Activated naive CD8-positive, alpha-beta T cell treated with anti-CD3 and anti-CD28 coated beads, Interleukin-2, amount 50 U/mL, for 16 hours (primary cell): ENCODE measurements at places on chromosomes 5 and 9.

DNA sequence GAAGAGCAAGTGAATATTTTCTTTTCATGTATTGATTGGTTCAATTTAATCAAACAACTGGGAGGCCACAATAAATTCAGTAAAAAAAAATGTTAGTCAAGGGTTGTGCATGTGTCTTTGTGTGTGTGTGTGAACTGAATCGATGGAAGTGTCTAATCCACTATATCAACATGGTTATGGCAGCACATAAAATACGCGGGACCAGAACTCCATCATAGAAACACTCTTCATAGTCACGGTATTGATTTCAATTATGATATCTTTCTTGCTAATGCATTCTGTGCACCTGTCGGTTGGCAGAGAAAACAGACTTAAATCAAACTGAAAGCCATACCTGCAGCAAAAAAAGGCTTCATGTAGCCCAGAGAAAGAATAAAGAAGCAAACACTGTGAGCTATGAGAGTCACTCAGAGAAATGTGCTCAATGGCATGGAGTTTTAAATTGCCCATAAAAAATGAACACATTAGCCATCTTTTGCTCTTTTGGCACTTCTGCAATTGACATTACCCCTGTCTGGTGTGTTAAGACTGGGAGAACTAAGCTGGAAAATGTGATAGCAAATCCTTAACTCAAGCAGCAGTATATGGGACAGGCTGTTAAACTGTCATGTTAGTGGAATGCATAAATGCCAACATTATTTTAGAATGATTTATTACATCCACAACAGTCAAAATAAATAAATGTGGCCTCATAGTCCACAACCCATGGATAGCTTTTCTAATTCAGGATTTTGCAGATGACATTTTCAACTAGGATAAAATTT is 642.4 kb upstream of the C9orf72 start:
- DNase-seq: no peak

GRCh38 chr9:138104251-138105122 is 226.9 kb downstream of the CACNA1B start:
- DNase-seq: no peak

GRCh38 chr9:38413283-38413682 is 11.0 kb downstream of the IGFBPL1 start:
- DNase-seq: no peak

DNA sequence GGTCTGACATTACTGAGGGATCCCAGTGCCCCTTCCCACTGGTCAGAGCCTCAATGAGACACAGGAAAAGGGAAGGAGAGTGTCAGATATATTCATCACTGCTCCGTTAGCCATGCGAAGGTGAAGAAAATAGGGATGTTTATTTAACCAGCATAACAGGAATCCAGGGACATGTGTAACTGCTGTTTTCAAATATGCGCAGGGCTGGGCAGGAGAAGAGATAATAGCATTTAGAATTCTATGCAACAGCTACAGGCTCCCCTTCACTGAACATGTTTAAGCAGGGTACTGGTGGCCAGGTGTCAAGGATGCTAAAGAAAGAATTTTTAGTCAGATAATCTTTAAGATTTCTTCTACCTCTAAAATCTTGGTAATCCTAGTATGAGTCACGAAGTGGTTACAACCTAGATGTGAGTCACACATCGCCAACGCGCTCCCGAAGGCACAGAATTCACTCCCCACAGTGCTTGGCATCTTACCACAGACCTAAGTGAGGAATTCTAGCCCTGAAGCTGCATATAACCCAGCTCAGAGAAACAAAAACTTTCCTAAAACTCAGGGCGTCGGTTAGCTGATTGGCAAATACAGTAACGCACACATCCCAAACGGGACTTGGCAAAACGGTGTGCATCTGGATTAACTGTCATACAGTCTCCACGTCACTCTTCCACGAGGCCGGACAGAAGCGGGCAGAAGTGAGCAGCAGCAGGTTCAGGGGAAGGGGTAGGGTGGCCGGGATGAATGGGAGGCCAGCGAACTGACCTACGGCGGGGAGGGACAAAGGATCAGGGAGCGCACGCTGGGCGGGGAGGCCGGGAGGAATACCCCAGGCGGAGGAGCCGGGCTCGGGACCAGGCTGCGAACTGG is 1.1 kb downstream of the CTNNAL1 start:
- DNase-seq: no peak

GRCh38 chr9:90815183-90815943 is 13.7 kb downstream of the SYK start:
- DNase-seq: no peak

DNA sequence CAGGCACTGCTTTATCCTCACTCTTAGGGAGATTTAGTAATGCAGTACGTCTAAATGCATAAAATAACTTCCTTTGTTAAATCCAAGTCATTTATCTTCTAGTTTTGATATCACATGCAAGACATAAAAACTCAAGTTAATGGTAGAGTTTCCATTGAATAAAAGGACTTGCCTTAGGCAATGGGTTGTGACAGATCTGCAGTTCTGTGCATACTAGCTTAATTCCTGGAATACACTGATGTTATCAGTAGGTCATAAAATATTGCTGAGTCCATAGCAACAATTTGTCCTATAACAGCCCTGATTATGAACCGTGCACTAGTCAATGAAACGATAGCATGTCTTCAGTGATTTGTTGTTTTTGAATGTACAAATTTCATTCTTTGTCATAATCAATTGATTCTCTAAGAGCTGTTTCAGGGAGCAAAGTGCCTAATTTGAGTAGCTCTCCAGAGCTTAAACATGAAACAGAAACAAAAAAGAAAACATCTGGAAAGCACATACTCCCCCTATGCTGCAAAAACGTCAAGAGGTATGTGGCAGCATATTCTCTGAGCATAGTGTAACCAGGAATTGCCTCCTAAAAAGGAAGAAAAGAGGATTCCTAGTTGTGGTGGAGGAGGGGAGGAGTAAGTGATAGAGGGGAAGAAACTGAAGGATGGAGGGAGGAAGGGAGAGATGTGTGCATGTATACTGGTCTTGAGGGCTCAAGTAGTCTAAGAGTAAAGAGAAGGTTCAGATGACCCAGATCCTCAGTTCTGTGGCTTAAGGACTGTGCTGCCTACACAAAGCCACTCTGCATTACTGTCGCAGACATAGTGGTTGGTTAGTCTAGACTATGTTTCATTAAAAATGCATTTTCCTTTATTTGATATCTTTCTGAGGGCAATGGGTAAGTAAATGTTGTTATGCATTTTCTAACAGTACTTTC is 589.2 kb downstream of the PRR16 start:
- DNase-seq: no peak

GRCh38 chr5:77163453-77163852 is 47.0 kb upstream of the PDE8B start:
- no peak for DNase-seq

GRCh38 chr5:52998552-52999313 is 9.6 kb downstream of the ITGA2 start:
- no peak for DNase-seq

- no peak for DNase-seq
Measured at GRCh38 chr5:133147411-133147810, 95.6 kb downstream of the HSPA4 start.

- DNase-seq: no peak
Measured at GRCh38 chr9:15298362-15298761, 8.7 kb downstream of the TTC39B start.

DNA sequence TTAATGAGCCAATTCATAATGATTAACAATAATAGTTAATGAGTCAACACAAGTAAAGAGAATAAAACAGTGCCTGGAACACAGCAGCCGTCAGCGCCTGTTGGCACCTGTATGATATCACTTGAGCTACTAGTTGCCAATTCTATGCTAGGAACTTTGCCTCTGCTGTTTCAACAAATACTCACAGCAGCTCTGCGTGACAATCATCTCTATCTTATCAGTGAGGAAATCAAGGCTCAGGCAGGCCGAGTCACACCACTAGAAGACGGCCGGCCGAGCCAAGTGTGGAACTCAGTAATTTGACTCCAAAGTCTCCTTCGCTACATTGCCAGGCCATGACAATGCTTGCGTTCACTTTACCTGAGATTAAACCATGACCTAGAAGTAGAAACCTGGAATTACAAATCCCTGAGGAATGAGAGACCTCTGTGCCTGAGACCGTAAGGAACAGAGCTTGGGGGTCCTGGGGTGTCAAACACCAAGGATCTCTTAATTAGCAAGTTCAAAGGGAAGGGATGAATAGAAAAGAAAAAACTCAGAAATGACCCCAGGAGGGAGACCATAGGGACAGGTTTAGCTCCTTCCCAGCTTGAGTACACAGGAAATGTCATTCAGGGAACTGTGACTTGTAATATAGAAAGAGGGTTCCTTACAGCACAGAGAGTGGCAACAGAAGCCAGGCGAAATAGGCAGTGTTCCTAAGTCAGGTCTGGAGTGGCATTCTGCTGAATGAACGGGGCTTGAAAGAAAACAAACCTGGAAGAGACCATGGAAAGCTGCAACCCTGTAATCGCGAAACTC is 109.1 kb downstream of the SUSD1 start:
- DNase-seq: no peak

- no peak for DNase-seq
Measured at GRCh38 chr9:108396193-108396592, 459.6 kb downstream of the ACTL7B start.

- no peak for DNase-seq
Measured at GRCh38 chr9:32725066-32725860, 58.1 kb upstream of the TMEM215 start.

DNA sequence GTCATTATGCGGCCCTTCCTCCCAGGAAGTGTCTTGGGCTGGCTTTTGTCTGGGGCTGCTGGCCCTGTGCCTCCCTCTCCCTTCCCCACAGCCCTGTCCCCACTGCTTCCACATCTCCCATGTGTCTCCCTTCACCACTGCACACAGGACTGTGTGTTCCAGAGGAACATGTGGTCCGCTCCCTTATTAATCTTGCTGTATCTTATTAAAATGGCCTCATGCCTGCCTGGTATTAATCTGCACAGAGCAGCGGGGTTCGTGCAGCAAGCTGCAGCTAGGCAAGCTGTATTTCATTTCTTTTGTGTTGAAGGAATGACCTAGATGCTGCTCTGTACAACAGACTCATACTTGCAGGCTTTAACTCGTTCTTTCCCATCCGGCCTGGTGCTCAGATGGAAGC is 130.5 kb downstream of the SPOCK1 start:
- DNase-seq: no peak

GRCh38 chr9:37944671-37945481 is 40.9 kb upstream of the SLC25A51 start:
- no peak for DNase-seq

GRCh38 chr5:14424011-14424685 is 157.4 kb upstream of the OTULINL start:
- no peak for DNase-seq

GRCh38 chr9:88578121-88579049 is 43.4 kb downstream of the NXNL2 start:
- DNase-seq: peak; percentile 35

DNA sequence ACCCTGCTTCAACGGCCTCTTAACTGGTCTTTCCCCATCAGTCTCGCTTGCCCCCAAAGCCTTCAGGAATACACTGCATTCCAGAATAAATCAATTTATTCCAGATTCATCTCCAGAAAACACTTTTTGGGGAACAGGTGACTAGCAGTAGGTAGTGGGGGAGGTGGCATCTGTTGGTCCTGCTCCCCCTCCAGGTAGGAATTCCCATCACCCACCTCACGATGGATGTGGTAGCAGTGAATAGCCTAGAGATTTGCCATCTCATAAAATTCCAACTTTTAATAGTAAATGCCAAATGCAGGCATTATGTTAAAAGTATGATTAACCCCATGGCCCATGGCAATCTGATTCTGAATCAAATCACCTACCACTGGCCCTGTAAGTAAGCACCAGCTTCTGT is 142.7 kb downstream of the MED27 start:
- no peak for DNase-seq

DNA sequence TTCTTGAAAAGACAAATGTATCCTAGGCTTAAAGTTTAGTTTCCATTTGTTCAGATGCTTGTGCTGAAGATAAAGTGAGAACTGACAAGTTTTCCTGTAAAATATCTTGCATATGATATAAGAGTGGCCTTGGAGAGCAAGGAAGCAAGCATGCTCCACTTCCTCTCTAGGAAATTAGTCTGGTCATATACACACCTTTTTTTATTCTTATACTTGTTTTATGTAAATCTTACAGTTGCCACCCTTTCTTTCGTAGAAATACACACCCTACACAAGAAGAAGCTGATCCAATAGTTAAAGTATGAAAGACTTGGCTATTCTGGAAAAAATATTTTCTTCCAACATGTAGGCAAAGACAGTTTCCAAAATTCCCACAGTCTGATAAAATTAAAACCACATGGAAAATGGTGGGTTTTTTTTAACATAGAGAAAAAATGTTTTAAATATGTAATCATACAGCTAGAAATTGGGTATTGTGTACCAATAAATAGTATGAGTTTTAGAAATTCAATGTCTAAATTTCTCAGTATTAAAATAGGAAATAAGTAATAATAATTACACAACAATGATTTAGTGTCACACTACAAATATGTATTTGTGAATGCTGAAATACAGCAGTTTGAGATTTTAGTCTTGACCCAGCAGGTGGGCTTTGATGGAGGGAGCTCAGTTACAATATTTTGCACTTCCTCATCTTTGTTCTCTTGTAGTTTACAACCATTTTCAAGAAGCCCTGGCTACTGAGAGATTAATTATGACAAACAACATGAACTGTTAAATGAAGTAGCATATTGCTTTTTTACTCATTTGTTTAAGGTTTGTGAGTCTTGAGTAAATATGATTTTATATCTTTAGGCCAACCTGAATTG is 185.7 kb upstream of the GNA14 start:
- no peak for DNase-seq

DNA sequence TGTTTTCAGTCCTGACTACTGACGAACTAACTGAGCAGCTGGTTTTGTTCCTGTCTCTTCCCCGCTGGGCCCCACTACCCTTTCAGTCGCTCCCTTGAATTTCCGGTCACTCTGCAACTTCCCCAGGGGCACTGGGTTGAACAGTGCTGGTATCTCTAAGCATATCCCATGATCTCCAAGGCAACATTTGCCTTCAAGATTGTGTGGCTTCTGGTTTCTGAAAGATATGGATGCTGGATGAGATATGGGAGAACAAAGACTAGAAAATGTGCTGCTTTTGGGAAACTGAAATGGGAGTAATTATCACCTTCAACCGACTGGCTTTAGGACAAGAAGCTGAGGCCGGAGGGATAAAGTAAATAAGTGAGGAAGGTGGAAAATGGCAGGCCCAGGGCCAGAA is 258.2 kb upstream of the PIK3R1 start:
- DNase-seq: no peak

DNA sequence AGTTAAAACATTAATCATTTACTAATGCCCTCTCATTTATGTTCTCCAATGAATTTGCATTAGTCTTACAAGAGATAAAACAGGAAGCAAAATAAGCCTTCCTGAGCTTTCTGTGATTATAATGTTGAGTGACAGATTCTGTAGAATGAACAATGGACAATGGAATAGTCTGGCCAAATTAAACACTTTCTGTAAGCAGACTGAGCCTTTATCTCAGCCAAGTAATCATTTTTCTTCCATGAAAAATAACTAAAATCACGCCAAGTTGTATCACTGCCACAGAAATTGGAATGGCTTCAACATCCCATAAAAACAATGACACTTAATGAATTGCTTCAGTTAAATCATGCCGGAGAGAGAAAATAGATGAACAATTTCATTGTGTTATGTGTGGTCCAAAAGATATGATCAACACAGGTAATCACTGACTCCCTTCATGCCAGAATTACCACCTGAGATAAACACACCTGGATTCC is 63.0 kb downstream of the TSSK1B start:
- DNase-seq: no peak
